Mammary epithelial cell (primary cell): ENCODE measurements at places on chromosomes 11 and 22. TPM values are rescaled to one million over a fixed set of nuclear protein-coding genes. Genes with fewer than 3 reads are reported as not detected.
A peak's percentile ranks its signal among the peaks of the same experiment; 100 is the strongest.

The KCNK4 gene
- polyA plus RNA-seq, result not detected

The CNGA4 gene
- 0.06 TPM for polyA plus RNA-seq

The PLEKHB1 gene
- 1.4 TPM for polyA plus RNA-seq

DNA sequence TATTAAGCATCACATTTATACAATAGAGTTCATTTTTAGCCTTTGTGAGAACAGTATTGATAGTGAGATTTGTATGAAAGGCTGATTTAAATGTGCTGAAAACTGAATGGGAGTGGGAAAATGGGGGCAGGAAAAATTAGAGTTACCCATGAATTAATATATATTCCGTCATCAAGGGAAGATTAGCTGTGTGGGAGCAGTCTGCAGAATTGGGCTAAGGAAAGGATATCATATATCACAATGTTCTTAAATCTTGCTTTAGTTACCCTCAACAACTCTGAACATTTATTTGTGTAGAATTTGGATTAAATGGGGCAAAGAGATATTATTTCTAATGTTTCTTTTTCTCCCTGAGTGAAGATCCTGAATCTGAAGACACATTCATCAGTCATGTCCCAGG lies at the start of gene OR51Q1:
Gene OR51Q1 (plus strand): TSS at position 301 of the 400 bp plus-strand sequence. CDS start 90 bp downstream, at position 391.
- no peak for DNase-seq

GRCh38 chr22:27146866-27147633 lies 489.7 kb downstream of the MIAT start:
- DNase-seq, result no peak

GRCh38 chr11:76523147-76523546 lies 78.3 kb downstream of the EMSY start:
- DNase-seq, result no peak

The KCNK7 gene
- 0.20 TPM for polyA plus RNA-seq

DNA sequence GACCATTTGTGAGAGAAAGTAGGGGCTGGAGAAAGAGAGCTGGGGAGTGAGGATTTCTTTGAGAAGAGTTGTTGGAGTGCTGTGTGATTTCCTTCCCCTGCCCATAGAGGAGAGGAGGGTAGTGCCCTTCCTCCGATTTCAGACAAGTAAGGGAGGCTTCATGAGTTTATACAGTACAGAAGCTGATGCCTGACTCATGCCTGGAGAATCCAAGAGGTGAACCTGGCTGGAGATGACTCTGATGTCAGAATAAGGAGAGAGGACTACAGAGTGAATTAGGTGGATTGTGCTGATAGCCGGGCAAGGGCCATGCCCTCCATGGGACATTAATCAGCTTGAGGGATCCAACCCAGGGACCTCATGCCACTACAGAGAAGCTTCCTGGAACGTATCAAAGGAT lies 91.6 kb downstream of the FAR1 start:
- DNase-seq, result peak; percentile 36

DNA sequence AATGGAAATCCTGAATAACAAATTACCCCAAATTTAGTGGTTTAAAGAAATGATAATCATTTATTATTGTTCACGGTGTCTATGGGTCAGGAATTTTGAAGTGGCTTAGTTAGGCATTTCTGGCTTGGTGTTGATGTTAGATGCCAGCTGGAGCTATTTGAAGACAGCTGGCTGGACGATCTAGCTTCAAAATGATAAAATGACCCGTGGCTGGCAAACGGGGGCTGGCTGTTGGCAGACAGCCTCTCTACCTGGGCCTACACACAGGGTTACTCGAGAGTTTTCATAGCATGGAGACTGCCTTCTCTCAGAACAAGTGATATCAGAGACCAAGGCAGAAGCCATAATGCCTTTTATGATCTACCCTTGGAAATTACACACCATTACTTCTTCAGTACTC lies 285.2 kb downstream of the METTL15 start:
- DNase-seq, result no peak

- DNase-seq, result no peak
These were observed 35.4 kb upstream of the SMIM38 start for GRCh38 chr11:69120096-69120875.

DNA sequence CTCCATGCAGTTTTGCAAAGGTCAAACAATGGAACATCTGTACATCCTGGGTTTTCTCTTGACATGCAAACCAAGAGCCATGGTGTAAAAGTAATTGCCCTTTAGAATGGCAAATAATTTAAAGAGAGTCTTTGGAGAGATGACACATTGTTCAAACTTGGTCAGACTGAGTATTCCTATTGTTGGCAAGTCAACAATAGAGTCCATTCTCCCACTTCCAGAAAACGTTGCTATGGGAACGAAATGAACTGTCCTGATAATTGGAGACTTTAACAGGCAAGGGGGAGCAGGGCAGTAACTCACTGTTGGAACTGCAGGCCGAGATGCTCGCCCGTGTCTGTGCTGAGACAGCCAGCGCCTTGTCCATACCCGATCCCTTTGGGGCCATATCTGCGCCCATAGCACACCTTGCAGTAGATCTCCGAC lies 13.9 kb downstream of the CSRP3 start:
- peak; percentile 12 for DNase-seq

The MS4A6A gene
- polyA plus RNA-seq, result not detected

The LMO2 gene
- 0.67 TPM for polyA plus RNA-seq

DNA sequence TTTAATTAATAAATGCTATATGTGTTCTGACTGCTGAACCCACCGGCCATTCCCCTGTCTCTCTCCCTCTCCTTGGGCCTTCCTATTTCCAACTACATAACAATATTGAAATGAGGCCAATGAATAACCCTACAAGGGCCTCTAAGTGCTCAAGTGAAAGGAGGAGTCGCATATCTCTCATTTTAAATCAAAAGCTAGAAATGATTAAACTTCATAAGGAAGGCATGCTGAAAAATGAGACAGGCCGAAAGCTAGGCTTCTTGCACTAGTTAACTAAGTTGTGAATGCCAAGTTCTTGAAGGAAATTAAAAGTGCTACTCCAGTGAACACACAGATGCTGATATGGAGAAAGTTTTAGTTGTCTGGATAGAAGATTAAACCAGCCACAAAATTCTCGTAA lies 109.2 kb downstream of the TSPAN18 start:
- DNase-seq, result no peak

The HBB gene
- not detected for polyA plus RNA-seq

The SLC22A12 gene
- not detected for polyA plus RNA-seq

GRCh38 chr11:69854713-69855112 lies 35.5 kb upstream of the FGF3 start:
- DNase-seq, result peak; percentile 81

DNA sequence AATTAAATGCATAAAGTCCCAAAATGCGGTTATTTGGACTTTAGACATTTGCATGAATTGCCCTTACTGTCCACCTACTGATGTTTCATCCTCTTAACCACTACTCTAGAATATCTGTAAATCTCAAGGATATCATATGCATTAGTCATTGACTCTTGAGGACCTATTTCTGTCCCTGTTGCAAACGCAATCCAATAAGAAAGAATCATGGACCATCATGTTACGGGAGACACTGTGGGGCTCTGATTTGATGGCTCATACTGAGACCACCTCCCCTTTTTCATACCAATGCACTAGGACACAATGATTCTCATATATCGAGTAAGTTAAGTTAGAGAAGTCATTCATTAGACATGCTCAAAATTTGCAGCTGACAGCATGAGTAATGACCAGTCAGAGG lies 14.4 kb downstream of the POU2AF2 start:
- DNase-seq, result peak; percentile 9

GRCh38 chr11:43934601-43935423 lies 7.6 kb upstream of the C11orf96 start:
- DNase-seq, result no peak

- DNase-seq, result no peak
These were observed 12.2 kb downstream of the RIBC2 start for GRCh38 chr22:45425531-45426265.

The CDKN1C gene
- polyA plus RNA-seq, result 0.08 TPM

GRCh38 chr11:36362902-36363301 lies 66.8 kb downstream of the PRR5L start:
- DNase-seq, result peak; percentile 35

DNA sequence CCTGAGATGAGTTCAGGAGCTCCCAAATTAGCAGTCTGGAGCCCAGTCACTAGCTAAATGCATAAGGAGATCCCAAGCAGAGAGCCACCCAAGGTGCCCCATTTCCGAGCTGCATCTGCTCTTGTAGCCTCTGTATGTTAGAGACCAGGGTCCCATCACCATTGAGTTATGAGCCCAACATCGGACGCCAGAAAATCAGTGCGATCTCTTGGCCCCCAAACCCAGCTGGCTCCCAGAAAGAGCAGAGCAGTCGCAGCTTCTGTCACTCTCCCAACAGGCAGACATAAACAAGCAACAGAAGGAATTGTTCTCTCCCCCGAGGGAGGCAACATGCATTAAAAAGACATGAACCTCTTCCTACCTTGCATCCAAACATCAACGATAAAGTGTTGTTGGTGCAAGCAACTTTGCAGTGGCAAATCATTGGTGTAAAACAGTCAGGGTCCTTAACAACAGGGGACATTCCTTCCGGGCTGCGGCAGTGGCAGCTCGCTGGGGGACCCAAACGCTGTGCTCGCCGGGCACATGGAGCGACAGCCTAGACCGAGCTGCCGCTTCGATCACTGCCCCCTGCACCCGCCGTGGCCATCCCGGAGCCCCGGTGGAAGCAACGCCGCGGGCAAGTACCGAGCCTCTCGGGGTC lies 907.1 kb downstream of the DLG2 start:
- no peak for DNase-seq

DNA sequence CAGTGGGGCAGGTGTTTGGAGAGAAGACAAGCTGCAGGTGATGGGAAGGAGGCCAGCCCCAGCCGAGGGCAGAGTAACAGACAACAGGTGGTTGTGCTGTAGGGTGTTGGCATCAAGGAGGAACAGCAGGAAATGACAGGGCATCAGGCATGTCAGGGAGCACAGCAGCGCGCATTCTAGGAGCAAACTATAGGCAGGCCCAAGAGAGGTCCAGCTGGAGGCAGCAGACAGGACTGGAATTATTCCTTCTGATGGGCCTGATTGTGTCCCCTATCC lies 13.6 kb downstream of the ADM start:
- no peak for DNase-seq

- DNase-seq, result no peak
These were observed 150.2 kb downstream of the ETS1 start for GRCh38 chr11:128437136-128437535.

DNA sequence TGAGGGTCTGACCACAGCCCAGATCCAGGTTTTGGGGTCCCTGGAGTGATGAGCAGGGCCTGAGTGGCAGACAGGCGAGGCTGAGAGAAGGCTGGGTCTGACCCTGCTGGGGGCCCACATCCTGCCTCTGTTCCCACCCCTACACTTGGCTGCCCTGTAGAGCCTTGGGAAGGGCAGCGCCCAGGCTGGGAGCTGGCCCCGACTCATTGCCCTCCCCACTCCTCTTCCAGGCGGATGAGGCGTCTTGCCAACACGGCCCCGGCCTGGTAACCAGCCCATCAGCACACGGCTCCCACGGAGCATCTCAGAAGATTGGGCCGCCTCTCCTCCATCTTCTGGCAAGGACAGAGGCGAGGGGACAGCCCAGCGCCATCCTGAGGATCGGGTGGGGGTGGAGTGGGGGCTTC lies 4.9 kb downstream of the DERL3 start:
- DNase-seq, result no peak

DNA sequence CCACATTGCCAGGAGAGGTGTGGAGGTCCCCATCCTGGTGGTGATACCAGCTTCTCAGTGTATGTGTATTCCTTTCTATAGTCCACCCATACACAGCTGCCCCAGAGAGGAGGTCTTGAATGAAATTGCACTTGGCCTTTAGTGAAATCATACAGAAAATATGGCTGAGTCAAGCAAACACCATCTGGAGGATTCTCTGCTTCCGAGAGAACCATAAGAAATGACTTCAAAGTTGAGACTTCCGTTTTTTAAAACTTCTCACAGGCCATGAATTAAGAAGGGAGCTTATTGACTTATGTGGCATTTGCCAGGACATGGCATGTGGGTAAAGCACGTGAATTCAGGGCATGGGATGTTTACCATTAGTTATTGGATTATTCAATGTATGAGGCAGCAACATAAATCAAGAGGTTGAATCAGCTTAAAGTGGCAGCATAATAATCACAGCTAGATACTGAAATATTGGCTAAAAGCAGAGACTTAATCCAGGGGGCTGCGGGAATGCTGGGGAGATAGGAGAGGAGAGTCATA lies 119.1 kb upstream of the MTNR1B start:
- DNase-seq, result no peak

GRCh38 chr11:20110908-20111669 lies 49.2 kb downstream of the DBX1 start:
- DNase-seq, result peak; percentile 93

The DEUP1 gene
- polyA plus RNA-seq, result not detected

- peak; percentile 32 for DNase-seq
These were observed 102.4 kb upstream of the FSHB start for GRCh38 chr11:30128269-30128932.

DNA sequence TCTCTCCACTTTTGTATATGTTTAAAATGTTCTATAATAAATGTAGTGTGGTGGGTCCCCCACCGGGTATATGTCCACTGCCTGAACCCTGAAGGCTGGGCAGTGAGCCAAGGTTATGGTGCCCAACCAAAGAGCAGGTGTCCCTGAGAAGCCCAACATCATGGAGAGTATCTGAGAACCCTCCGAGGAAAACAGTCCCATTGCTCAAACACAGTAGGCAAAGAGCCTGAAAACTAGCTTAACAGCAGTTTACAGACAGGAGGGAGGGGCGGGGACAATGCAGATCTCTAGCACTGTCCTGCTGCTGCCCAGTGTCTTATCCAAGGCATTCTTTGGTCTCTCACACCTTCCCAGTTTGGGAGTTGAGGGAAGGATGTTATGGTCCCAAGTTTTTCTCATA lies 91.0 kb downstream of the TMPRSS5 start:
- no peak for DNase-seq

The SESN3 gene
- polyA plus RNA-seq, result 9.8 TPM

DNA sequence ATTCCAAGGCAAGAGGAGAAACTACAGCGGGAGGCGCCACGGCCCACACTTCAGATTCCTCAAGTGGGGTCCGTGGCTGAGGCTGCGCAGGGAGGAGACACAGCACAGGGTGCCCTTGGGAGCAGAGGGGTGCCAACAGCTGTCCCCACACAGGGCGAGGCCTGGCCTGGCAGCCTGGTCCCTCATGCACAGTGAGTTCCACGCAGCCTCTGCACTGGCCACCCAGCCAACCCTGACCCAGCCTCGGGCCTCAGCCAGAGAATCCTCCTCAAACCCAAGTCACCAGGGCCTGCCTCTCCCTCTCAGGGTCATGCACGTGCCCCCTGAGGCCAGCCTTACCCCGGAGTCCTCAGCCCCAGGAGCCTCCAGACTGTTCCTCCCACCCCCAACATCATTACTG lies 22.4 kb upstream of the MOB2 start:
- no peak for DNase-seq

DNA sequence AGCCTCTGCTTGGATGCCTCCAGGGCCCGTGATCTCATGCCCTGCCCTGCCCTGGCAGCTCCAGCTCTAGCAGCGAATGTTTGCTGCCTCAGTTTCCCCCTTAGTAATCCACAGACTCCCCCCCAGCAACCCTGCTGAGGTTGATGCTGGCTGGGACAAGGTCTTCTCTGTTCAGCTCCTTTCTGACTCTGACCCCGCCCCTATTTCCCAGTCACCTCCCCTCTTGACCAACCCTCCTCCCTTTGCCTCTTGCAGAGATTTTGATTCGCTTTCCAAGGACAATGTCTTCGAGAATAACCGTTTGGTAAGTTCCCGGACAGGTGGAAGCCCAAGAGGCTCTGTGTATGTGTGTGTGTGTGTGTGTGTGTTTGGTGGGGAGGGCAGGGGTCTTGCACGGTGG lies 5.6 kb downstream of the MICALL1 start:
- no peak for DNase-seq
